ENCODE measurements at places on chromosomes 1 and 21.

GRCh38 chr1:51341876-51342496 lies 11.6 kb upstream of the TTC39A start:
- DNase-seq: no peak

- peak; percentile 92 for DNase-seq
Observed at GRCh38 chr21:45363921-45364467, 41.0 kb upstream of the COL18A1 start.

DNA sequence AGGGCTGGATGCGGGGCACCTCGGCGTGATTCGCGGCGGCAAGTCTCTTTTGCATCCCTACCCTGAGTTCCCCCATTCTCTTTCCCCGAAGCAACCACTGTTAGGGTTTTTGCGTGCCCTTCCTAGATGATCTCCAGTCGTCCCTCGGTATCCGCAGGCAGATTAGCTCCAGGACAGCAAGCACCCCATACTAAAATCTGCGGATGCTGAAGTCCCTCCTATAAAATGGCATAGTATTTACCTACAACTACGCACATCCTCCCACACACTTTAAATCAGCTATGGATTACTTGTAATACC lies 22.8 kb upstream of the CFAP126 start:
- no peak for DNase-seq

DNA sequence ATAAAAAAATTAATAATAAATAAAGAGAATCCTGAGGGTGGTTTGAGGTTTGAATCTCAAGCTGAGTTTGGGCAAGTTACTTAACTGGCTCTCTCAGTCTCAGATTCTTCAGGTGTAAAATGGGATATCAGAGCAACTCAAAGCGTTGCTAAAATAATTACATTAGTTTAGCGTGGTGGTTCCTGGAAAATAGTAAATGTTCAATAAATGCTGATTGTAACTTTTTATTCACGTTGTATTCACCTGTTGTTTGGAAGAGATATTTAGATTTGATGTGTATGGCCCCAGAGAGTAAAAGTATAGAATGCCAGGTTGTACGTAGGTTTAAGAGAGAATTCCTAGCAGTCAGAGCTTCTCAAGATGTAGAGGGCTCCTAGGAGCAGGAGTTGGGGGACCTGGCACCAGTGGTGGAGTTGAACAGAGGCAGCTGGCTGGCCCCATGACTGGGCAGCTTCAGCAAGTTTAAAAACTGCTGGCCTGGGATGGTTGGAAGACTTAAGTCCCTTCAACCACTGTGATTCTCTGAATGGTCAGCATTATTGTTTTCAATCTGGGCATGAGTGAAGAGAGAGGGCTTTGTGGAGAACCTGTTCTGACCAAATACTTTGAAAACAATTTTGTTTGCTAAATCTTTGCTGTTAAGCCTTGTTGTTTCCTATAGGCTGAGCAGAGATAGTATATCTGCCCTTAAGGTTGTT lies 22.4 kb downstream of the PRCC start:
- DNase-seq: no peak

- DNase-seq: no peak
Observed at GRCh38 chr1:199759268-199759730, 268.2 kb upstream of the NR5A2 start.

- DNase-seq: no peak
Observed at GRCh38 chr1:232709386-232709785, 79.5 kb upstream of the SIPA1L2 start.

DNA sequence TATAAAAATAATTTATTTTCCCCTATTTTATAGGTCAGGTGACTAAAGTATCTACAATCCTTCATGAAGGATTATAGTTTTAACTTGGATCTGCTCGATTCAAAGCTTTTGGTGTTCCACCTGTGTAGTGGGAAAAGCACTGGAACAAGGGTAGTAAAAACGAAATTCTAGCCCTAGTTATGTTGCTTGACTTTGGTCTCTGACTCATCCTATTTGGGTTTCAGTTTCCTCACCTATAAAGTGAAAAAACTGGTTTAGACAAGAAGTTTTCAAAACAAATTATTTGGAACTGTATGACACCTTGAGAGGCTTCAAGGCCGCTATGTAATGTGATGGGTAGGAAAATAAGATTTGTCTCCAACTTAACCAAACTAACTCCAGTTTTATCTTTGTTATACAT lies 505.2 kb upstream of the ZRANB2 start:
- DNase-seq: no peak

DNA sequence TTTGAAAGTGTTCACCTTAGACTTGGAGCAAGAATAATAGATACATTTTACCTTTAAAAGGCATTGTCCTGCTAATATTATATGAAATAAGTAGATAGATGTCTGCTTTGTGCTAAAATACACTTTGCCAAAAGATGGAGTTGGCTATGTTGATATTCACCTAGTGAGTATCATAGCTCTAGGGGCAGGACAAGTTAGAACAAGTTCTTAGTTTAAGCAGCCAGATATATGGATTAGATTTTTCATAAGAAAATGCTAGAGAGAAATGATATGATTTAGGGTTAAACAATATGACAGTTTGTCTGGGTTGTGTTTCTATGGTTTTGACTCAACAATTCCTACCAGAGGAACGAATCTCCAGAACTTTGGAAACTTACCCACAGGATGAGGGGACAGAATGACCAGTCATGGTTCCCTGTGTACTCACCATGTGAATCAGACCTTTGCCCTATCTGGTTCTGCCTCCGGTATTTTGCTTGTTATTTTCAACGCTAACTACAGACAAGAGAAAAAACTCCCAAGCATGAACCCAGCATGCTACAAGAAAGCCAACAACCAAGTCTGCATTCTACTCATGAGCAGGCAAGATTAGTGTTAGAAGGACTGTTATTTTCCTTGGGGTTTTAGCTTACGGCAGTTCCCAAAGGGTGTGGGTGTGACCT lies 1.7 kb downstream of the F5 start:
- no peak for DNase-seq

- peak; percentile 46 for DNase-seq
Observed at GRCh38 chr1:207027206-207027777, 5.3 kb downstream of the C1orf116 start.

GRCh38 chr1:16276302-16277030 lies 39.5 kb upstream of the CPLANE2 start:
- no peak for DNase-seq

GRCh38 chr1:168637350-168637991 lies 61.1 kb downstream of the XCL1 start:
- DNase-seq: no peak

- DNase-seq: no peak
Observed at GRCh38 chr1:217251121-217251520, 379.8 kb downstream of the GPATCH2 start.

DNA sequence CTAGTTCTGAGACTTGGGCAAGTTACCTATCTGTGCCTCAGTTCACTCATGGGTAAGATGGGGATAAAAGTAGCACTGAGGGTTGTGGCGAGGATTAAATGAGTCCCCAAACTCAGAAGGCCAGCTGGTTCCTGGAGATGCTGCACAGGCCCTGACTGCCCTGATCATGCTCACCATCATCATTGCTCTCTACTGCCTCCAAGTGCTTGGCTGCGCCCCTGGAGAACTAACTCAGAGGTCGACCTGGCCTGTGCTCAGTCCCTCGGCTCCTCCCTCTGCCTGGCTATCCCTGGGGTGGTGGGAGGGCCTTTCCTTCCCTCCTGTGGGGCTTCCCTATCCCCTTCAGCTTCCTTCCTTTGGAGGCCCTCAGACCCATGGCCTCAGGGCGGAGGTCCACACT lies 5.6 kb downstream of the SLC5A9 start:
- DNase-seq: no peak

DNA sequence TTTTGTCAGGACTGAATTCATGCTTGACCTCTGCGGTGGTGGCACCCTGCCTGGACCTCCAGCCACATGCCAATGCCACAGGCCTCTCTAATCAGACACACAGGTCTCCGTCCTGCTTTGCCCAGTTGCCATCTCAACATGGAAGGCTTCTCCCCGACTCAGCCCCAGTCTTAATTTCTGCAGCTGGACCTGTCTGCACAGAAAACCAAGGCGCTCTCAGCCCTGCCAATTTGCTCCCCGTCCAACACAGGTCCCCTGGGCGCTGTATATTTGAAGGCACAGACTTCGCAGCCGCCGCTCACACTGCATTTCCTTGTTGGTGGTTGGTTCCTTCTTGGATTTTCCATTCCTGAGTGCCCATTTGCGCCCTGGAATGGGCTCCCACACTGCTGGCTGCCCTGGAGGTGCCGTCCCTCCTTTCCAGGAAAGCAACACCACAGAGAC lies 28.0 kb upstream of the PLEKHG5 start:
- no peak for DNase-seq
